ENCODE measurements at places on chromosomes 11 and 22. TPM values are rescaled to one million over a fixed set of nuclear protein-coding genes. Genes with fewer than 3 reads are reported as not detected.

- DNase-seq: no peak
These were observed 28.8 kb downstream of the ACER3 start for GRCh38 chr11:76889411-76889975.

The NTM gene
- polyA plus RNA-seq: not detected

GRCh38 chr11:2306452-2306823 is 4.6 kb downstream of the TSPAN32 start:
- DNase-seq: no peak

The SAAL1 gene
- 13.3 TPM for polyA plus RNA-seq

- DNase-seq: no peak
These were observed 11.7 kb downstream of the TECTA start for GRCh38 chr11:121112498-121113455.

GRCh38 chr11:118443590-118444218 is 7.4 kb downstream of the KMT2A start:
- no peak for DNase-seq

GRCh38 chr11:86969258-86969657 is 14.1 kb upstream of the FZD4 start:
- no peak for DNase-seq

DNA sequence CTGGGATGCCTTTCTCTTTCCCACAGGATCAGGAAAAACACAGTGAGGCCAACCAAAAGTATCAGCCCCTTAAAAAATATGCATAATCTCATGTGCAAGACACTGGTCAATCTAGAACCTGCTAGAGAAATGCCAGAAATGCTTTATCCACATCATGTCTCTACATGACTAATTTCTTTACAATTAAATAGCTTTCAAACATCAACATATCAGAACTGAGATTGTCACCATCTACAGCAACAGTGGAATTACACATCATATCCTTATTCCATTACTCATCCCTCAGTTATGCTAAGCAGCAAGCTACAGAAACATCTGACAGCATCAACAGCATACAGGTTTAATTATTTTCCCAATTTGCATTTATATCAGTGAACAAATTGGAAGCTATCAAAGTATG is 78.8 kb downstream of the DDIAS start:
- no peak for DNase-seq

The IGLL1 gene
- not detected for polyA plus RNA-seq

GRCh38 chr22:42873356-42873755 is 16.3 kb upstream of the ARFGAP3 start:
- no peak for DNase-seq

- no peak for DNase-seq
These were observed 51.0 kb downstream of the CTNND1 start for GRCh38 chr11:57812634-57813033.

DNA sequence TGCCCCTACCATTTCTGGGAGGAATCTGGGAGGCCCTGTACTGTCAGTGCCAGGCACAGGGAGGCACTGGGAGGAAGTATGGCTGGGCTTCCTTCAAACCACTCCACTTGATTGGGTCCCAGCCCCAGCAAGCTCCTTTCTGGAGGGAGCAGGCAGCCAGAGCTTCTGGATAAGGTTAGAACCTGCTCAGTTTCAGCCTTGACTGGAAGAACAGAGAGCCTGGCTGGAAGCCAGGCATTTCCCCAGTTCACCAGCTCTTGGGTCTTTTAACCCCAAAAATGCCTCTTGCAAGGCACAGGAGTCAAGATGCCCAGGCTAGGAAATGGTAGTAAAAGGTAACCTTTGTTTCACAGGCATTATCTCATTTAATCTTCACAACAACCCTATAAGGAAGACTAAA is 9.0 kb upstream of the KCTD14 start:
- DNase-seq: no peak

- no peak for DNase-seq
These were observed 71.3 kb downstream of the TSPAN18 start for GRCh38 chr11:44797886-44798606.

- no peak for DNase-seq
These were observed 176.9 kb downstream of the NAV2 start for GRCh38 chr11:19889531-19889930.

DNA sequence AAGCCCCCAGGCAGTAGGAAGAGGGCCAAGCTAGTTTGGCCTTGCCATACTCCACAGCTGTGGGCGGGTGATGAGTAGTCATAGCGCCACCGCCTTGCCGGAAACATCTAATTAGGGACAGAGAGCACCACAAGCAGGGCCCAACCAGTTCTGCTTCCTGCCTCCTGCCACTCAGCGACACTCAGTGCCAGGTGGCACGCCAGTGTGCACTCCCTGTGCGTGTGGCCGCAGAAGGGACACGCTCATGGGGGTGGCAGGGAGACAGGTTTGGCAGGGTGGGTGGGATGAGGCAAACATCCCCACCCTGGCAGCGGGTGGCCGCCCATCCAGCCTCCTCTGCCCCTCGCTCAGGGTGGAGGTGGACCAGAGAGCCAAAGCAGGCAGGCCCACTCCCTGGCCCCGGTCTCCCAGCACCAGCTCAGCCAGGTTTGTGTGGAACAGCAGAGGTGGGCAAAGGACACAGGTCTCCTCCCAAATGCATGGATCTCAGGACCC is 4.9 kb downstream of the OVOL1 start:
- no peak for DNase-seq

The CHRM1 gene
- not detected for polyA plus RNA-seq

The CD3D gene
- 1,253 TPM for polyA plus RNA-seq
